Fibroblast of skin of abdomen (primary cell): ENCODE measurements at places on chromosomes 3 and 15.
A peak's percentile ranks its signal among the peaks of the same experiment; 100 is the strongest.

- DNase-seq, result no peak
Measured at GRCh38 chr15:48590723-48591122, 54.8 kb downstream of the FBN1 start.

- DNase-seq, result no peak
Measured at GRCh38 chr3:15345608-15346137, 13.3 kb upstream of the SH3BP5 start.

- DNase-seq, result no peak
Measured at GRCh38 chr3:58333206-58334012, 717 bp downstream of the PXK start.

- DNase-seq, result peak; percentile 31
Measured at GRCh38 chr3:192851821-192852372, 65.8 kb downstream of the MB21D2 start.

GRCh38 chr3:9087831-9088413, 124.7 kb upstream of the RAD18 start:
- no peak for DNase-seq

DNA sequence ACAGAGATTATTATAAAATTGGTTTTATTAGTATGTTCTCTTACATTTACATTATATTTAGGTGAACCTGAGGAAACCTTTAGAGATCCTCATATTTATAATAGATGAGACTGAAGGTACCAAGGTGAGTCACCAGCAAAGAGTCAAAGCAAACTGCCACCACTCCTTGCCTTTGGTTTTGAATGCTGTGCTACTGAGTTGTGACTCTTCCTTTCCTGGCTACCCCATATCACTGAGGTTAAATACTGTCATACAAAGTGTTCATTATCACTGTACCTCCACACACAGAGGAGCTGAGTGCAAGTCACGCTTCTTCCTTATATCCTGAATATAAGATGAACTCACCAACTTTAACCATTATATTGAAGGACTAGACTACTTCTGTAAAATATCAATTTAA, 168.2 kb downstream of the CBLB start:
- no peak for DNase-seq

- no peak for DNase-seq
Measured at GRCh38 chr3:101531473-101532086, 18.6 kb upstream of the SENP7 start.
